GOT3 (cell line): ENCODE measurements at places on chromosomes 3 and 15.

DNA sequence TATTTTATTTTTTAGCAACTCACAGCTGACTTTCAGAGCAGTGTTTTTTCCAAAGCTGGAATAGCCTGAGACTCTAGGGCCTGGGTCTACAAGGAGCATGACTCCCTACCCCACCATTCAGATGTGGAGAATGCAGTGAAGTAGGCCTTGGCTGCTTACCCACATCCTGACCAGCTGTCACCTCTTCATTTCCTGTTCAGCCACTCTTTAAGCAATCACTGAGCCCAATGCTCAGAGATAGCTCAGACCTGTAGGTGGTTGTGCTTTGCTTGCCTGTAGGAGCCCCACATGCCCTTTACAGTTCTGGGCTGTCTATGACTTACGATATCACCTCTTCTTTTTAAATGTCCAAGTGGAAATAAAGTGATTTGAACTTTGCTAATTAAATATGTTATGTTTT, 148.1 kb downstream of the NEK11 start:
- no peak for DNase-seq

DNA sequence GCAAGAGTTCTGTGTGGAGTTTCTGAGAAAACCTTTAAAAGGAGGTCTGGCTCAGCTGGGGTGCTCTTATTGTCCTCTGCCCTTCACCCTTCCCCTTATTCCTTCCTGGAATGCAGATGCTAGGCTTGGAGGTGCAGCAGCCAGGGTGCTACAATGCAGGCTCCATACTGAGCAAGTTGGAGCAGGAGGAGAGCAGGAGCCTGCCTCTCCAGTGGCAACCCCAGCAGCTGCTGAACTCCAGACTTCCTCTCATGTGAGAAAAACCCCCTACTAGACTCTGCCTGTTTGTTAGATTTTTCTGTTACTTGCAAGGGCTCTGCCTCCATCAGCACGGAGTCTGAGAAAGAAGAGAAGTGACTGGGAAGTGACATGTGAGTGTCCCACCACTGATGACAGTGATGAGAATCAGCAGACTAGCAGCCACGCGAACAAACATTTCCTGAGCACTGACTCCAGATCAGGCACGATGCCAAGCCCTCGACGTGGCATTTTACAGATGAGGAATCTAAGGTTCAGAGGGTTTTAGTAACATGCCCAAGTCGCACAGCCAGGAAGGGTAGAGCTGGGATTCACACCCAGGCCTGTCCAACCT, 16.1 kb upstream of the RARRES1 start:
- no peak for DNase-seq

GRCh38 chr3:177336873-177337450, 139.7 kb upstream of the TBL1XR1 start:
- DNase-seq = no peak

- no peak for DNase-seq
Measured at GRCh38 chr15:80709542-80709941, 14.4 kb downstream of the ABHD17C start.

DNA sequence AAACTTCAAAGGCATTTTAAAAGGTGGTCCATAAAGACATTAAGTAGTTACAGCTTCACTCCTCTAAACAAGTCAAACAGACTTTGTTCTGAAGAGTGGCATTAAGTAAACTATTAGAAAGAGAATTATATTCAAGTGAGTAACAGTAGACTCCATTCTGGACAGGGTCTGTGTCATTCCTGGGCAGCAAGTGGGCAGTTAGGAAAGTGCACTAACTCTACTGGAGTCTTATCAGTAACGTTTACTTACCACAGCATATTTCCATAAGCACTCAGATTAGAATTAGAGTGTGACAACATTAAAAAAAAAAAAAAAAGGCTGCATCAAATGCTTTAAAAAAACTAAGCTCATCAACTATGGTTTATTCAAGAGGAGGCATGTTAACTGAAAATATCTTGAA, 10.6 kb downstream of the UBR1 start:
- DNase-seq = no peak

GRCh38 chr3:5213574-5213966, 26.1 kb downstream of the EDEM1 start:
- no peak for DNase-seq

- no peak for DNase-seq
Measured at GRCh38 chr15:31434588-31435260, 108.1 kb downstream of the KLF13 start.

DNA sequence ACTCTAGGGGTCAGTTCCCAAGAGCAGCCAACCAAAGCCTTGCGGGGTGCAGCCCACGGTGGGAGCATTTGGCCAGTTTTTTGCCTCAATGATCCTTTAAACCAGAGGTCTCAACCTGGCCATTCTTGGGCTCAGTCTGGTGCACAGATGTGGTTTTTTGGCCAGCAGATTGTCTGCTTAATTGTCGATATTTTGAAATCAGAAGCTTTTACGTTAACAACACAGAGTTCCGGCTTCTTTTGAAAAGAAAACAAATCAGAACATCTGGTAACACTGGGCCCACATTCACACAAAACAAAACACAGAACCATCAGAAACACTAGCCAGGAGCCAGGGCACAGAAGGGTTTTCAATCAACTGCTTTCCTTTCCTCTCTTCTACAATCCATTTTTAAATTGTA, 127.7 kb downstream of the XXYLT1 start:
- DNase-seq = no peak

GRCh38 chr15:87564681-87565080, 691.9 kb downstream of the NTRK3 start:
- no peak for DNase-seq

GRCh38 chr3:120436523-120437050, 14.2 kb downstream of the FSTL1 start:
- no peak for DNase-seq

GRCh38 chr3:143633816-143634215, 214.5 kb downstream of the SLC9A9 start:
- no peak for DNase-seq

DNA sequence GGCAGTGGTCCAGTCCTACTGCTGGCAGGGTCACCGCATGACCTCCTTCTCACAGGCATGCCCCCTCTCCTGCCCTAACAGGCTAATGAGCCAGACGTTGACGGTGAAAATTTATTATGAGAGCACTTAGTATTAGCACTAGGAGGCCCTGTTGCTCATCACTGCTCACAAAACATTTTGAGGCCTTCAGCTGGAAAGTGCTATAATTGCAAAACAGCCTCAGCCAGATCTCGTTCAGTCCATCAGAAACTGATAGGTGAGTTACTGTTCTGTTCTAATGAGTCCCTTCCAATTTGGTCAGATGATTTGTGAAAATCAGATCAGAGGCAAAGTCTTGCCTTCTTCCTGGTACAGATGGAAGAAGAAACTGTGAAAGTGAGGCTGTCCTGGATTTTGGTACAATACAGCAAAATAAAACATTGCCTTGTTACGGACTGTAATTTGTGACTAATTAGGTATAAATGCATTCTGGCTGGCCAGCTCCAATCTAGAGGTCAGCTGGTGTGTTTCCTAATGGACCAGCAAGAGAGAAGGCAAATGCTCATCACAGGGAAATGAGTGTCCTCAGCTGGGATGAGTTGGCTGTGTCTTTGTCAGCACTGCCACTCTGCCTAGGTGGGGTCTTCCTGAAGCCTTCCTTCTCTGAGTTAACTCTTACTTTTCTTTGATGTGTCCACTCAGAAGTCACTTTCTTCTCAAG, 316.8 kb downstream of the CHST2 start:
- no peak for DNase-seq

GRCh38 chr3:42081838-42082473, 9.2 kb upstream of the TRAK1 start:
- DNase-seq = no peak

DNA sequence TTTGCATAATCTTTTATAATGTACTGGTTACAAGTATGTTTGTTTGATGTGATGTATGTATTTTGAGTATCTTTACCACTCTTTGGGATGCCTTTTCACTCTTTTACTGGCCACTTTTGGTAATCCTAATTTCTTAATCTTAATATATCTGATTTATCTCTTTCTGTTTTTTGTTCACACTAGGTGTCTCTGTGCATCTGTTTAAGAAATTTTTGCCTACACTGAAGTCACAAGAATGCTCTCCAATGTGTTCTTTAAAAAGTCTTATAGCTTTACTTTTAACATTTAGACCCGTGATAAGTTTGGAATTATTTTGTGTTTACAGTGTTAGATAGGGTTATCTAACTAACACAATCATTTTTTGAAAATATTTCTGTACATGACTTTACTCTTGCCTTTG, 659.1 kb downstream of the SI start:
- DNase-seq = no peak

DNA sequence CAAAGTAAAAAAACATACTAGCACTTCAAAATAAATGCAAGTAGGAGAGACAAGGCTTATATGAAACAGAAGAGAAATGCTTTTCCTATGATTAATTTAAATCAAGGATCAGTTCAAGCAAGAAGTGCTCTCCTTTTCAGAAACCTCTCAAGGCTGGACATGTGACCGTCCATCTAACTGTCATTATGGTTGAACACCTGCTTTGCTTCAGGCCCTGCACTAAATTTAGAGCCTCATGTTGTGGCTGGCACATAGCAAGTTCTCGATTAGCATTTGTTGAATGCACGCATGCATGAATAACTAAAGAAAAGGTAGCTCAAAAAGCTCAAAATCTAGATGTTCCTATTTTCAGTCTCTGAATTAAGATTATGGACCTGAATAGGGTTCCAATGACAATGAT, 82.0 kb downstream of the SV2B start:
- no peak for DNase-seq

DNA sequence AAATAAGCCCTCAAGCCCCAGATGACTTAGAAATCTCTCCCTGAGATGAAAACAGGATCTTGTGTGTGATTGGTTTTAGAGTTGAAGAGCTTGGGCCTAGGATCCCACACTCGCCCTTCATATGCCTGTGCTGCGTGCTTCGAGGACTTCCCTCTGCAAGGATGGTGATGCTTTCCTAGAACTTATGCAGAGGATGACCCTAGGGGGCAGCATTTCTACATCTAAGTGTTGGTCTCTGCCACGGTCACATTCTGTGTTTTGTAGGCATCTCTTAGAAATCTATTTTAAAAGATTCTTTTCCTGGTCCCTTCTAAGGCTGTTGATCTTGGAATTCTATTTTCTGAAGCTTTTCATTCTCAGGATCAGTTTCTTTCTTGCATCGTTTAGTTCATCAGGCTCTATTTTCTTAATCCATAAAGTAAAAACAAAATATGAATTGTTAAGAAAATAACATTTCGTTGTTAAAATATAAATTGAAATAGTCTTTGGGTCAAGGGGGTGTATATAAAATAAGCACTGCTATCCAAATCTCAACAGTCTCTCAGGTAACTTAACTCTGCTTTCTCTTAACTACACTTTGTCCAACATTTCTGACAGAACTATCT, 45.7 kb downstream of the WDR76 start:
- DNase-seq = no peak

DNA sequence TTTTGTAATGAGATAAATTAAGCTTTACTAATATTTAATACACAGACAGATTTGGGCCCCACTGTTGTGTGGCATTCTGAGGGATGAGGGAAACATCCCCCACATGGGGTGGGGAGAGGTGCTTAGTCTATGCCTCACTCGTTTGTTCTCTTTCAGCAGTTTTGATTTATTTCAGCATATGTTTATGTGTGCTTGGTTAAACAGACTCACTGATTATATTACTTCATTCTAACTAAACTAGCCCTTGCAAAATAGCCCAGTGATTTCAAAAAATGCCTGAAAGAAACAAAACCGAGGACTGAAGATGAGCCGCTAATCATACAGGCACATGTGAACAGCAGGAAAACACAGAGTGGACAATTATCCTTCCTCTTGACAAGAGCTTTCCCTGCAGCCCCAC, 27.2 kb downstream of the TNFAIP8L3 start:
- no peak for DNase-seq
